ENCODE measurements at places on chromosomes 4 and X.

DNA sequence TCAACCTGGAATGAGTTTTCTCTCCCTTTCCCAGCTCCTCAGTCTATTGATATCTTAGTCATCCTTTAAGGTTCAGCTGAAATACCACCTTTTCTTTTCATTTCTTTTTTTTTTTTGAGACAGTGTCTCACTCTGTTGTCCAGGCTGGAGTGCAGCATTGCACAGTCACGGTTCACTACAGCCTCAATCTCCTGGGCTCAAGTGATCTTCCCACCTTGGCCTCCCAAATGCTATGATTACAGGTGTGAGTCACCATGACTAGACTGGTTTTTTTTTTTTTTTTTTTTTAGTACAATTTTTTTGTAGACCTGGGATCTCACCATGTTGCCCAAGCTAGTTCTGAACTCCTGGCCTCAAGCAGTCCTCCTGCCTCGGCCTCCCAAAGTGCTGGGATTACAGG lies 28.9 kb downstream of the AFF1 start:
- DNase-seq = no peak

- DNase-seq = no peak
These were observed 137.8 kb upstream of the CPEB2 start for GRCh38 chr4:14864365-14865030.

DNA sequence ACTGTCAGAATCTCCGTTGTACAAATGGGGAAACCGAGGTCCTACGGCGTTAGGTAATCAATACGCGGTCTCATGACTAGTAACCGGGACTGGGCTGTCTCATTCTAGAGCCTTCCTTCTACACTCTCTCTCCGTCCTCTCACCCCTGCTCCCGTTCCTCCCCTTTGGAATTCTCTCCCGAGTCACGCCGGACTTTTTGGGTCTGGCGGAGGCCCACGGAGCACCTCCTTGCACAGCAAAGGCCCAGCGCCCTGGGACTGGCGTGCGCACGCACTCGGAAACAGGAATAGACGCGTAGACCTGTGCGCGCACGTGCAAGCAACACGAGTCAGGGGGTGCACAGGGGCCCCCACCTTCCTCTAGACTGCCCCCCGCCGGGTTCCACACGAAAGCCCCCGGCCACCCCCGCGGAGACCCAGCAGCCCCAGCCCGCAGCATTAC lies 361 bp downstream of the QDPR start:
- no peak for DNase-seq

GRCh38 chr4:77010841-77011354 lies 61.3 kb downstream of the SEPTIN11 start:
- no peak for DNase-seq

DNA sequence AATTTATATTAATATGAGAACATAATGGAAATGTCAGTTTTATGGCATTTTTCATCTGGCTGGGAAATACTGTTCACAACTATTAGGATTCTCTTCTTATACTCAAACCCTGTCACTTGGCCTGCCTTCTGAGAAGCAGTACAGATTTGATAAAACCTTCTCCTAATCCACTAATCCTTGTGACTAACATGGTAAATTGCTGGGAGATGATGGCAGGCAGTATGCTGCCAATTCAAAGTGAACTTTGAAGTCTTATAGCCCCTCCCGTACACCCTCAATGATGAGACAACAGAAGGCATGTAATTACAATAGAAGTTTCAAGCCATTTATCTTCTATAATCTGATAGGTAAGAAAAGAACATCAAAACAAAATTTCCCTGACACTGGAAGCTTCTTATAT lies 36.9 kb downstream of the PAQR3 start:
- no peak for DNase-seq

- DNase-seq = no peak
These were observed 1.3 kb downstream of the NFKB1 start for GRCh38 chr4:102502543-102502818.

- DNase-seq = no peak
These were observed 410.1 kb downstream of the HNRNPD start for GRCh38 chr4:81963763-81964020.

DNA sequence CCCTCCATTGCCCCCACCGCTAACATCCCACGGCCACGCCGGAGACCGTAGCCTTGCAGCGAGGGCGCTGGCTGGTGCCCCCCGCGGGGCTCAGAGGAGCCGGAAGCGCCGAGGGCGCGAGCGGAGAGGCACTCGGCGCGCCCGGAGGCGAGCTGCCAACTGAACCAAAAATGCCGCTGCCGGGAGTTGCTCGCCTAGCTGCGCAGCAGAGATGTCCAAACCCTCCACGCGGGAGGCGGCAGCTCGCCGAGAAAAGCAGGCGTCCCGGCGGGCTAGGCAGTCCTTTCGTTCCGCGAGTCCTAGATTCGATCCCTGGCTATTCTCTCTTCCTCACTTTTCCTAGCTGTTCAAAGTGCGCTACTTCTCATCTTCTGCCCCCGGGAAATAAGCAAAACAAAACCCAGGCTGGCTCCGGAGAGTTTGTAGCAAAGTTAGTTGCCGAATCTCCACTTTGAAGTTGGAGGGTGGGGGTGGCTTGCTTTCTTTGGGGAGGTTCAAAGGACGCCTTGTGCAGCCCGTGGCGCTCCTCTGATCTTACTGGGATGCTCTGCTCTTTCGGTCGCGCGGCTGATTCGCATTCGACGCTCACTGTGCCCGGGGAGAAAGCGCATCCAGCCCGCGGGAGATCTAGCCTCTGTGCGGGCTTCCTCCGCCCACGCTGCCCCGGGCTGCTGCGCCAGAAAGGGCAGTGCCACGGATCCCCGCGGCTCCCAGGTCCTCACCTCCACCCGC lies 723 bp downstream of the NKX6-1 start:
- no peak for DNase-seq

- no peak for DNase-seq
These were observed 126.9 kb downstream of the CPZ start for GRCh38 chr4:8719421-8719820.

GRCh38 chrX:63758011-63758410 lies 27.0 kb downstream of the ARHGEF9 start:
- DNase-seq = no peak

GRCh38 chrX:132023896-132024386 lies 839 bp downstream of the STK26 start:
- DNase-seq = peak; percentile 1

DNA sequence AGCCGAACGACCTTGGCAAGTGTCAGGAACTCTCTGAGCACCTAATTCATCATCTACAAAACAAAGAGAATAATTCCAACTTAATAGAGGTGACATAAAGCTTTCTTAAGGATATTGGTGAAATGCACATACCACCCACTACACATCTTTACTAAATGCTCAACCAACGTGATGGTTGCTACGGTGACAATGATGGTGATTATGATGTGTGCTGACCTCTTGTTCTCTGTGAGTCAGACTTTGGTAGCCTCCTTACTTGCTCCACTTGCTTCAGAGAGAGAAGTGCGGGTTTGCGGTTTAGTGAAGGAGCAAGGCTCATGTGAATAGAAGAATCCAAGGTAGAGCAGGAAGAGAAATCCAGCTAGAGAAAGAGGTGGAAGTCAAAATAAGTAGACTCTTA lies 52.8 kb upstream of the CLNK start:
- no peak for DNase-seq

- no peak for DNase-seq
These were observed 157.6 kb downstream of the MAB21L2 start for GRCh38 chr4:150739591-150739990.

- DNase-seq = no peak
These were observed 1002.7 kb upstream of the PABPC4L start for GRCh38 chr4:135204311-135204710.

GRCh38 chr4:52848254-52848653 lies 13.9 kb upstream of the RASL11B start:
- no peak for DNase-seq

DNA sequence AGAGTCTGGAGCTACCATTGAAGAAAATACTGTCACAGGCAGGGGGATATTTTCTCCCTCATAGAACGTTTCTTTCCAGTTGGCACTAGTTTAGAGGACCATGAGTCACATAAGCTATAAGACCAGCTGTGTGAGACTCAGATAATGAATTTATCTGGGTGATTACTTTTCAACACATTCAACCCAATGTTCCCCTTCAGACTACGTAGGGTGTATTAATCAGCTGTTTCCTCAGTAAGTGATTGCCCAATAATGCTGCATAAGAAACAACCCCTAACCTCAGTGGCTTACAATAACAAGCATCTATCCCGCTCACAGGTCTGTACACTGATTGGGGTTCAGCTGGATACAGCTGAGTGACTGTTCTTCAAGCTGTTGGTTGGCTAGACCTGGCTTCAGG lies 38.1 kb downstream of the CBLL2 start:
- DNase-seq = no peak

DNA sequence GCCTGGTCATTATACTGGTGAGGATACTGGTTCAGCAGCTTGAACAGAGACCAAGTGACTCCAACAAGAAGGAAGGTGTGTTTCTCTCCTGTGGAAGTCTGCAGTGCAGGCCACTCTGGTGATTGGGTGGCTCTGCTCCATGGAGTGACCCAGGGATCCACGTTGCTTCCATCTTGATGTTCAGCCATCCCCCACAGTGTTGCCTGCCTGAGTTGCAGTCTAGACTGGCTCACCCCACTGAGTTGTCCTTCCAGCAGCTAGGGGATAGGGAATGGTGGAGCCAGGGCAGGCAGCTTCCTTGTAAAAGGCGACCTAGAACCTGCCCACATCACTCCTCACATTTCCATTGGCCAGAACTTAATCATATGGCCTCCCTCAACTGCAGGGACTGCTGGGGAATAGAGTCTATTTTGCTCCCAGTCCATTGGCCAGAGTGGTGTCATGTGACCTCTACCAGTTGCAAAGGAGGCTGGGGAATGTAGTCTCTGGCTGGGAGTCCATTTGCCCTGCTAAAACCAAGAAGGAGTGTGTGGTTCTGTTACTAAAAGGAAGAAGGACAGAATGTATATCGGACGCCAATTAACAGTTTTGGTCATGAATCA lies 8.0 kb downstream of the MAN2B2 start:
- no peak for DNase-seq

- no peak for DNase-seq
These were observed 8.0 kb upstream of the ODAPH start for GRCh38 chr4:75547647-75548387.

- DNase-seq = no peak
These were observed at the start of gene PDGFC for GRCh38 chr4:156971676-156972378. TSS of gene PDGFC (minus strand) at chr4:156971799. CDS start at chr4:156970903, 896 bp downstream.

- no peak for DNase-seq
These were observed 35.4 kb upstream of the PPA2 start for GRCh38 chr4:105509291-105509690.

DNA sequence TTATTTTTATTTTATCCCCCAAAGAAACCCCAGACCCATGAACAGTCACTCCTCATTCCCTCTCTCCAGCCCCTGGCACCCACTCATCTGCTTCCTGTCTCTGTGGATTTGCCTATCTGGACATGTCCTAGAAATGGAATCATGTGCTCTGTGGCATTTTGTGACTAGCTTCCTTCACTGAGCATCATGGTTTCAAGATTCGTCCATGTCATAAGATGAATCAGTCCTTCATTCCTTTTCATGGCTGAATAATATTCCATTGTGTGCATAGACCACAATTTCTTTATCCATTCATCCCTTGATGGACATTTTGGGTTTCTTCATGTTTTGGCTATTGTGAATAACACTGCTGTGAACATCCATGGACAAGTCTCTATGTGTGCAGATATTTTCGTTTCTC lies 10.2 kb downstream of the ABCD1 start:
- no peak for DNase-seq

- DNase-seq = no peak
These were observed 103.0 kb upstream of the KLF3 start for GRCh38 chr4:38560768-38561558.

- no peak for DNase-seq
These were observed 238.8 kb upstream of the PCDH10 start for GRCh38 chr4:132910229-132910748.

- no peak for DNase-seq
These were observed 795 bp upstream of the BRWD3 start for GRCh38 chrX:80810365-80810978.

GRCh38 chr4:95198961-95199360 lies 349.8 kb downstream of the UNC5C start:
- DNase-seq = no peak

DNA sequence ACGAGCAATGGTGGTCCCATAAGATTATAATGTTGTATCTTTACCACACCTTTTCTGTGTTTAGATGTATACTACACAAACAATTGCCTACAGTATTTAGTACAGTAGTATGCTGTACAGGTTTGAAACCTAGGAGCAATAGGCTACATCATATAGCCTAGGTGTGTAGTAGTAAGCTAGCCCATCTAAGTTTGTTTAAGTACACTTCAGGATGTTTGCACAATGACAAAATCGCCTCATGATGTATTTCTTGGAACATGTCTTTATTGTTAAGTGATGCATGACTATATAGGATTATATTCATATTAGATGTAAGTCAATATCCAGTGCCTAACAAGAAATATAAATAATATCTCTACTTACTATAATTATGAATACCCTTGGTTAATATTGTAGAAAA lies 104.6 kb downstream of the SLC10A6 start:
- no peak for DNase-seq

DNA sequence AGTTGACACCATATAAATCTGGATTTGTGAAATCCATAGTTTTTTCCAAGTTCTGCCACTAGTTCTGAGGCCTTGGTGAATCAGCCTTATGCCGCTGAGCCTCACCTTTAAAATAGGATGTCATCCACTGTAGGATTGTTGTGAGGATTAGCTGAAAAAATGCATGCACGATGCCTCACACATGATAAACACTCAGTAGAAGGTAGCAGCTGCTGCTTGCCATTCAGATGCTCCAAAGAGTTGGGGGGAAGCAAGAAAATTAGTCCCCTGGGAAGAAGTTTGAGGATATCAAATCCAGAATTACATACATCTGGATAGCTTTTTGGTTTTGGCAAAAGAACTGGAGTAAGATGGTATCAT lies 7.4 kb downstream of the MMAA start:
- DNase-seq = no peak

DNA sequence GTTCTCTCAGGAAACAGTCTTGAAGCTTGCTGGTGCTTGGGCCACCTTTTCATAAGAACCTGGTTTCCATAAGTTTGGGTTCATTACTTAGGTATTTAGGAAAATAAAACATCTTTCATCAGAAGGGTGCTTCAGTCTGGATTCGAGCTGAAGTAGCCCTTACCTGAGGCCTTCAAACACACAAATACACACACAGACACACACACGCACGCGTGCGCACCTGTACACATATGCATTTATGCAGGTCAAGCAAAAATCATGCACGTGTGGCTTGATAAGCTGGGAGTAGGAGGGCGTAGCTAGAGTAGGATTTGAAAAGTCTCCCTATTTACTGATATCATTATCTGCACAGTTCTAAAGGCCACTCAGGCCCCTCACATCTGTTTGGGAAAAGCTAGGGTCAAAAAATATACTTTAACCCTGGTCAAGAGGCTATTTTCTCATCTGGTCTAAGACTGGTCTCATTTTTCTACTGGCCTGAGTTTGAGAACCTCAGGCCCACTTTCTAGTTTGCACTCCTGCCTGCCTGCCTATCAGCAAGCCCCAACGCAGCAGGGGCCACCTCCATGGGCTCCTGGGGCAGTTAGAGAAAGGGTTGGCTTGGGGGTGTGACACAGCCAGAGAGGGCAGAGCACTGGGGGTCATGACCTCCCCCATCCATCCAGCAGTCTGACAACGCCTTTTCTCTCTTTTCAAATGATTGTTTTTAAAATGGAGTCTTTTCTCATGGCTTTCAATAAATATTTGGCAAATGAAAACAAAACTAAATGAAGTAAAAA lies 64.3 kb downstream of the RASL11B start:
- no peak for DNase-seq

- no peak for DNase-seq
These were observed 131.4 kb upstream of the FRG1 start for GRCh38 chr4:189809241-189809735.

Measured in stimulated activated CD8-positive, alpha-beta memory T cell treated with anti-CD3 and anti-CD28 coated beads, Interleukin-15, amount 100 ng/mL, for 24 hours (primary cell).